NCI-H2227 treated with DMSO at 0.1 percent for 48 hours (cell line): ENCODE measurements at places on chromosomes 1 and 21.
A peak's percentile ranks its signal among the peaks of the same experiment; 100 is the strongest.

- DNase-seq = no peak
These were observed 188.5 kb downstream of the GRIK3 start for GRCh38 chr1:36845802-36846201.

DNA sequence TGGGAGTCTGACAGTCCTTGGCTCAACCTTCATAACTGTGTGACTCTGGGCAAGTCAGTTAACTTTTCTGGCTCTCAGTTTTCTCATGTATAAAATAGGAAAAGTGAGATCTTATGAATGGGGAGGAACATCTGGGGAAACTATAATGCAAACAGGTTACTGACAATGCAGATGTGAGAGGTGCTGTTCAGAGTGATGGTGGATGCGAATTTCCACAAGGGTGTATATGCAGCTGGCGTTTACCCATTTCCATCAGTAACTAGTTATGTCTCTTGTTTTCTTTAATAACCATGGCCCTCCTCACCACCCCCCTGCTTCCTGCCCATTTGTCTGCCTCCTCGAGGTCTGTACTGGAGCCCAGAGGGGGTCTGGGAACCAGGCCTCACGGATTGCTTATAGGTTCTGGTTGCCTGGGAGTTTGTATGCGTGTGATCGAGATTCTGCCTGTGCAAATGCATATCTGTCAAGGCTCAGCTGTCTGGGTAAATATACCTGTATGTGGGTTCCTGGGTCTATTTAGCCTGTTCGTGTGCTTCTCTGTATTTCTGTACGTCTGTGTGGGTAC, 44.4 kb downstream of the AHDC1 start:
- DNase-seq = no peak

- no peak for DNase-seq
These were observed 113.1 kb upstream of the GRIK3 start for GRCh38 chr1:37147392-37147831.

DNA sequence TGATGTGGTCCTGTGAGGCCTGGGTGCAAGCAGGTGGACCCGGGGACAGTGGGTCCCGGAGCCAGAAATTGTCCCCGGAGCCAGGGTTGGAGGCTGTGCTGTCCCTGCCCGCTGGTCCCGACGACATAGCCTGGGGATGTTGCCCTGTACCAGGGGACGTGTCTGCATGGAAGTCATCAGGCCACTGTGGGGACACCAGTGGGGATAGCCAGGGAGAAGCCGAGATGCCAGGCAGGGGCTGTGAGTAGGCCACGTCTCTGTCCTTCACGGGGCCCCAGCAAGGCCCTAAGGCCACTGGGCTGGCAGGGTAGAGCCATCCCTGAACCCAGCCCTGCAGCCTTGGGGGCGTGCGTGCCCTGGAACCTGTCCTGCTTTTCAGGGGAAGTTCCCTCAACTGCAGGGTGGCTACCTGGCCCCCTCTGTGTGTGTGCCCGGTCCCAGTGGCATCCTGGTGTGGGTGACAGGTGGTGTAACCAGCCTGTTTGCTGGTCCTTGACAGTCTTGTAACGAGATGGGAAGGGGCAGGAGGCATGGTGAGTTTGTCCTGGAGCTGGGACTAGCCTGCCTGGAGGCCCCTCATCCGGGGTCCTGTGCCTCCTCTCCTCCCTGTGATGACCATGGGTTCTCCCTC, 73.2 kb downstream of the OBSCN start:
- DNase-seq = no peak

DNA sequence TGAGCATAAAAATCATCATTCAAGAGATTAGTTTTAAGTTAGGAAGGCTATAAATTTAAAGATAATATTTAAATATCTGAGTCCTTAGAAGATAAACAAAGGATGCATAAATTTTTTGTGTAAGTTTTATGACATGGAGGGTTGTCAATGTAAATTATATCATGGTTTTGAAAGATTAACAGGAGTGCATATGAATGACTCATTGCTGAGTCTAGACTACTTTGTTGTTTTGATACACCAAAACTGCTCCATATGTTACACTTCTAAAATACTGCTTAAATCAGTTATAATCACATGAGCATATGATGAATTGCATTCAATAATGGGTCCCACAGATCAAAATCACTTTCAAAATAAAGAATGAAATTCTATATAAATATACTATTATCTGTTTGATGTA, 312.5 kb downstream of the KCNT2 start:
- DNase-seq = no peak

GRCh38 chr1:244207935-244208244, 156.8 kb downstream of the ZBTB18 start:
- no peak for DNase-seq

- no peak for DNase-seq
These were observed 34.9 kb downstream of the UTP25 start for GRCh38 chr1:209862391-209863356.

DNA sequence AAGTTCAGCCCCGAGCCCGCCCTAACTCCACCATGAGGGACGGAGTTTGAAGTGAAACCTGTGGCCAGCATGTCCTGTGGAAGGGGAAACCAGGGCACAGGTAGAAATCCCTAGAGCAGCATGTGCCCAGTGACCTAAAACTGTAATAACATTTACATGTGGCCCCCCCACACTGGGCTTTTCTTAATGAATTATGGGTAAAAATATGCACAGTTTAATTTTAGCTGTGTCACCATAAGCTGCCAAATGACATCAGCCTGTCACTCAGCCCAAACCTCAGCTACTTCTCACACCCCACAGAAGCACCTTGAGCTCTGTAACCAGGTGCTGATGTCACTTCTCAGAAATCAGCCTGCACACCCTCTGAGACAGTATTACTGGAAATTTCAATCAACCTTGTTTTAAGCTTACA, 50.0 kb upstream of the SLC19A1 start:
- no peak for DNase-seq

DNA sequence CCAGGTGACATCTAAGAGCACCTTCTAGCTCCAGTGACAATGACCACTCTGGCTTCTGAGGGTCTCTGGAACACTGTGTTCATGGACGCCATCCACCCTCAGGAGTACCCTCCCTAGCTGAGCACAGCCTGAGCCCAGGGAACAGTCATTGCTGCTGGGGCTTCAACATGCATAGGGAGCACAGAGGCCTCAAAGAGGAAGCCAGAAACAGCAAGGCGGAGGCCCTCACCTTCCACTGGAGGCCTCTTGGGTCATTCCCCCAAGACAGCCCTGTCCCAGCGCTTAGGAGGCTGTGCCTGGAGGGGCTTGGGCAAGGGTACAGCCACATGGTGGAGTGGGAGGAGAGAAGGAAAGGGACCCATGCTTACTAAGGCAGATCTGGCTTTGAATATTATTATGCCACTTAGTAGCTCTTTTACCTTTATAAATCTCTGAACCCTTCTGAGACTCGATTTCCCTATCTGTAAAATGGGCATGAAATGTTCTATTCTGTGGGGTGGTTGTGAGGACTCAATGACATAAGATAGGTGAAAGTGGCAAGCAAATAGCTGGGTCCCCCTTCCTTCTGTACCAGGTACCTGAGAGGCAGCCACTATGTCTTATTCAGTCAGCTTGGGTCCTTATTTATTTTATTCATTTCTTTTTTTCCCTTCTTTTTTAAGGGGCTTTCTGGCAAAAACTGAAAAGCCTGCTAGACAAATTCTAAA, 32.8 kb downstream of the PTAFR start:
- no peak for DNase-seq

- DNase-seq = no peak
These were observed 5.9 kb upstream of the HES4 start for GRCh38 chr1:1005774-1006304.

DNA sequence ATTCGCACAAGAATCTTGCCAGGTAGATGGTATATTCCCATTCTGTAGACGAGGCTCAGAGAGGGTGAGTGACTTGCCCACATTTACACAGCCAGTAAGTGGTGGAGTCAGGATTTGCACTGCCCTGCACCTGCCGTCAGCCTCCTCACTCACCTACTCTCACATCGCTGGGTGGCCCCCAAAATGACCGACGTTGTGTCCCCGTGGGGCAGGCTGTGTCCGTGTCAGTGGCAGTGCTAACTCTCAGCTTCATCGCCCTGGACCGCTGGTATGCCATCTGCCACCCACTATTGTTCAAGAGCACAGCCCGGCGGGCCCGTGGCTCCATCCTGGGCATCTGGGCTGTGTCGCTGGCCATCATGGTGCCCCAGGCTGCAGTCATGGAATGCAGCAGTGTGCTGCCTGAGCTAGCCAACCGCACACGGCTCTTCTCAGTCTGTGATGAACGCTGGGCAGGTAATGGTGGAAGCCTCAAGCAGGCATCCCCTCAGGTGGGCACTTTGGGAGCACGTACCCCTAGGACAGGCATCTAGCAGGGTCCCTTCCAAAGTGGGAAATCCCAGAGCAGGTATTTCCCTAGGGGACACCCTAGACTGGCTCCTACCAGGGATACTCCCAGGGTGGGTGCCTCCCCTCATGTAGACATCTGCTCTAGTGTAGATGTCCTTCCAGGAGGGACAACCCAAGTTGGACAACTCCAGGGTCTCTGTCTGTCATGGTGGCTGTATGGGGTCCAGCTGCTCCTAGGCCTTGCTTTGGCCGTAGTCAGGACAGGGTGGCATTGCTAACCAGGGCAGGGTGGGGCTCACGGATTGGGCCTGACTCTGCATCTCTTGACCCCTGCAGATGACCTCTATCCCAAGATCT, 3.4 kb downstream of the HCRTR1 start:
- DNase-seq = no peak

DNA sequence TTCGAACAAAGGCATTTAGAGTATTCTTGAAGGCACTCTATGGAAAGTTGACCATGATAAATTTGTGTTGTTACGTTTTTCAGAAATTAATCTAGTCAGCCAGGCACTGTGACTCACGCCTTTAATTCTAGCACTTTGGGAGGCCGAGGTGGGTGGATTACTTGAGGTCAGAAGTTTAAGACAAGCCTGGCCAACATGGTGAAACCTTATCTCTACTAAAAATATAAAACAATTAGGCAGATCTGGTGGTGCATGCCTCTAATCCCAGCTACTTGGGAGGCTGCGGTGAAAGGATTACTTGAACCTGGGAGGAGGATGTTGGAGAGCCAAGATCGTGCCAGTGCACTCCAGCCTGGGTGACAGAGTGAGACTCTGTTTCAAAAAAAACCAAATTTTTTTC, 130.6 kb upstream of the BRINP3 start:
- DNase-seq = no peak

- DNase-seq = no peak
These were observed 104.0 kb upstream of the RUNX3 start for GRCh38 chr1:25033828-25034705.

DNA sequence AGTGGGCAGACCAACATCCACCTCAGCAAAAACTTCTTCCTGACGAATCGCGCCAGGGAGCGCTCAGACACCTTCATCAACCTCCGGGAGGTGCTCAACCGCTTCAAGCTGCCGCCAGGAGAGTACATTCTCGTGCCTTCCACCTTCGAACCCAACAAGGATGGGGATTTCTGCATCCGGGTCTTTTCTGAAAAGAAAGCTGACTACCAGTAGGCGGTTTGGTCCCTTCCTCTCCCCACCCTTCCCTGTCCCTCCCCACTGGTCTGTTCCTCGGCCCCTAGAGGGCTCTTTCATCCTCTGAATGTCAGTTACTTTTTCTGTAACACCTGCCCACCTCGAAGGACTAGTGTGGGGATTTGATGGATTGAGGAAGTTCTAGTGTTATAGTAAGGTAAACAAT, 46.9 kb downstream of the CAPN2 start:
- DNase-seq = no peak

GRCh38 chr1:210786546-210786945, 347.4 kb downstream of the KCNH1 start:
- no peak for DNase-seq

GRCh38 chr1:28067523-28068090, 20.8 kb downstream of the EYA3 start:
- DNase-seq = no peak

DNA sequence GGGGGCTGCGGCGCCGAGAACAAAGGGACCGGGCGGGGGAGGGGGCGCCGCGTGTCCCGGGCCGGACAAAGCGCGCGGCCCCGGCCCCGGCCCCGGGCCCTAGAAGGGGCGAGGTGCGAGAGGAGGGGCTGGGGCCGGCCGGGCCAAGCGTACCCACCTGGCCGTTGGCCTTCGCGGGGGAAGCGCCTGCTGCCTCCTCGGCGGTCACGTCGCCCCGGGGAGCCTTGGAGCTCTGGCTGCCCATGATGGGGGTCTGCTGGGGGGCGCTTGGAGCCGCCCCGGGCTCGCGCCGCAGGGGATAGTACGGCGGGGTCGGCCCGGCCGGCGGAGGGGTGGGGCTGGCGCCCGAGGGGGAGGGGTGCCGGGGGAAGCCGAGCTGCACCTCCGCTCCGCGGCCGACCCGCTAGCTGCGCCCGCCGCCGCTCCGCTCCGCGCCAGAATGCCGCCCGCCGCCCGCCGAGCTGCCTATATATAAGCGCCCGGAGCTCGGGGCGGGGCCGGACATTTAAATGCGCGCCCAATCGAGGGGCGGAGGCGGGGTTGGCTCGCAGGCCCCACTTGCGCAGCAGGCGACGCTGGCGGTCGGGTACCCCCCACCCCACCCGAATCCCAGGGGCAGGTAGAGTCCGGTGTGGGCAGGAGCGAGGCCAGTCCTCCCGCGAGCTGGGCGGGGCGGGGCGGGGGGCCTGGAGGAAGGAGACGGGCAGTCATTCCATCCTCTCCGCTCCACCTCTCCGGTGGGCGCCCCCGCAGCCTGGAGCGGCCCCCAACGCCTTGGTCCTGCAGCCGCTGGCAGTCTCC, at the start of gene MARCKSL1:
Gene MARCKSL1 (minus strand): TSS at position 444 of the 801 bp plus-strand sequence. CDS start 200 bp downstream, at position 244.
- DNase-seq = peak; percentile 78

GRCh38 chr1:119958223-119958622, 61.9 kb upstream of the ADAM30 start:
- DNase-seq = no peak

DNA sequence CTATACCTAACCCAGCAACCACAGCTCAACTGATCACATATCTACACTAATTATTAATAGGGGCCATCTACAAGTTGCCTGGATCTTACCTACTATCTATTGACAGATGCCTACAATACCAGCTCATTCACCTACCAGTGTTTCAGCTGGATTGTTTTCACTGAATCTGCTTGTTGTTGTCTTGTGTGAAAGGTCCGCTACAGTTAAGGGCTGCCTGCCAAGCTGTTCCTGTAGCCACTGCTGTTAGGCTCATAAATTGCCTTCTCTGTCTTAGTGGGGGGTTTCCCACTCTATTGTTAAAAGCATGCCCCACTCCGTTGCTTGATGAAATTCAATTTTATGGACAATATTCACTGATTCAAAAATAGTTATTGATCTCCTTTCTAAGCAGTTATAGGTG, 199.7 kb upstream of the TMPRSS15 start:
- DNase-seq = peak; percentile 29

DNA sequence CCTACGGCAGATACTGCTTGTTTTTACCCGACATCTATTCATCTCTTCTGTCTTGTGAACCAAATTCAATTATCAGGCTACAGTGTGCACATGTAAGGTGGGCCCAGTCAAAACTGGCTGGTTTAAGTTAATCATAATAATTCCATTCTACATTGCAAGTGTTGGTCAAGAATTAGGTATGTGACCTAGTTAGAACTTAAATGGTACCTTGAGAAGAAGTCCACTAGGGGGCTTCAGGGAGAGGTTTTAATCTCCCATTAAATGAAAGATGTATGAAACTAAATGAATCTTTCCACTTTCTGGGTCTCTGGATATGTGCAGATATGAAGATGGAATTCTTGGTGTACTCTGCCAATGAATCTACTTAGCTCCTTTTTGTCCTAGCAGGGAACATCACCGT, 187.1 kb downstream of the CDC42BPA start:
- DNase-seq = no peak

- peak; percentile 62 for DNase-seq
These were observed 18.7 kb downstream of the MFSD2A start for GRCh38 chr1:39973503-39974135.
